Hematopoietic multipotent progenitor cell treated with erythropoietin and hydrocortisone succinate and interleukin-3 and kit ligand, for 15 days (in vitro differentiated cells): ENCODE measurements at places on chromosomes 12 and 14.
A peak's percentile ranks its signal among the peaks of the same experiment; 100 is the strongest.

GRCh38 chr14:76490735-76491134 lies 114.8 kb downstream of the ESRRB start:
- DNase-seq: no peak

DNA sequence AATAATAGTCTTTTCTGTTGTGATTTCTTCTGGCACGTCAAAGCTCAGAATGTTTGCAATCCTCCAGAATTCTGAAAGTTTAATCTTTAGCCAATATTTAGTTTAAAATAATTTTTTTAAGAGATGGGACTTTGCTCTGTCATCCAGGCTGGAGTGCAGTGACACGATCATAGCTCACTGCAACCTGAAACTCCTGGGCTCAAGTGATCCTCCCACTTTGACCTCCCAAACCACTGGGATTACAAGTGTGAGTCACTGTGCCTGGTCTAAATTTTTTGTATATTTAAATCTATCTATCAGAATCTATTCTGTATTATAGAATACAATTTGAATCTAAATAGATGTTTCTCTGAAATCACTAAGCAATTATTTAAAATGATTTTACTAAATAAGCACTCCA lies 572.7 kb downstream of the VRK1 start:
- DNase-seq: no peak

DNA sequence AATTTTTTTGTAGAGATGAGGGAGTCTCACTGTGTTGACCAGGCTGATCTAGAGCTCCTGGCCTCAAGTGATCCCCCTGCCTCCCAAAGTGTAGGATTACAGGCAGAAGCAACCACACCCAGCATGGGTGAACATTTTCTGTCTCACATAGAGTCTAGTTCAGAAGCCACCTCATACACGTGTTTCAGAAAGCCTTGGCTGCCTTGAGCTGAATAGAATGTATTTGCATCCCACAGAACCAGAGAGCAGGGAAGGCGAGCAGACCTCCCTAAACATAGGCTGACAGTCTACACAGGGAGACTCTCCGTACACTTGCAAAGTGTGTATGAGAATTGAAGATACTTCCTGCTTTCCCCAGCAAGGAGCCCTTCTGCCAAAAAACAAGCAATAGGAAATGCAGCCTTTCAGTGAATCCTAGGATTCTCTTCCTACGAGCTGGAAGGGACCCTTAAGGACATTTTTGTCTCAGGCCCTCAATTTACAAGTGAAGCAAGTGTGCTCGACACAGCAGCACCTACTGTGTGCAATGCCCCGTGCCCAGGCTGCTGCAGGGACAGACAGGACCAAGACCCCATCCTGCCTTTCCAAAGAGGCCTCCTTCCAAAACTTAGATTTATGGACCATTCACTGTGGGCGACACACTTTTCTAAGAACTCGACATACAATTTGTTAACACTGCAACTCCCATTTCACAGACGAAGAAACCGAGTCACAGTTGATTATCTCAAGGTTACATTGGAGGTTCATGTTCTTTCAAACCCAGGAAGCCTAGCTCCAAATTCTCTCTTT lies 11.2 kb downstream of the NUAK1 start:
- DNase-seq: no peak

DNA sequence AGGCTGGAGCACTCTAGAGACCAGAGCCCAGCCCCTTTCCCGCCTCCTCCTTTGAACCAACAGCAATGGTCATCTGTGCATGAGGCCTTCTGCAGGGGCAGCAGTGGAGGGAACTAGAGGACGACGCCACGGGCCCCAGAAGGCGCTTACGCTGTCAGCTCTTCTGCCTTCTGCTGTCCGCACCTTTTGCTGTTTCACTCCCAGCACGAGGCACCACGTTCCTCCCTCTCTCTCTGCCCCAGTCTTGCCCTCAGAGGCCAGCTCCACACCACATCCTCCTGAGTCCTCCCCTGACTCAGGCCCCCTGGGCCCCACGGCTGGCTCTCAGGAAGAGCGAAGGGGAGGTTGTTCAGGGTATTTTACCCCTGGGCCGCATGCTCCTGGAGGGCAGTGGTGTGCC lies 15.5 kb downstream of the MMAB start:
- DNase-seq: no peak

DNA sequence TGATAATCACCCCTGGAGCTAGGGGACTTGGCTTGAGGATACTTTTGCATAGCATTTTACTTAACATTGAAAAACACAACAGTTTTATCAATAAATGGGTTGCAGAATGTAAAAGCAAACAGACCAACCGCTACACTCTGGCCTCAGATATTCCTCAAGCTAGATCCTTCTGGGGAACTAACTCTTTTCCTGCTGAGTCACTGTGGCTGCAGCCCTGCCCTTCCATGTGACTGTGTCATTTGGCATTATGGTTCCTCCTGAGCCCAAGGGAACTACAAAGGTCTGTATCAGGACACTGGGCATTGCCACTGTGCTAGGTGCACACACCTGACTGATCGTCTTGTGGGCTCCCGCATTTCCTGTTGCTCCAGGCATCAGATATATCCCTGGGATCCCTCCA lies 56.6 kb downstream of the TTC9 start:
- DNase-seq: peak; percentile 27

DNA sequence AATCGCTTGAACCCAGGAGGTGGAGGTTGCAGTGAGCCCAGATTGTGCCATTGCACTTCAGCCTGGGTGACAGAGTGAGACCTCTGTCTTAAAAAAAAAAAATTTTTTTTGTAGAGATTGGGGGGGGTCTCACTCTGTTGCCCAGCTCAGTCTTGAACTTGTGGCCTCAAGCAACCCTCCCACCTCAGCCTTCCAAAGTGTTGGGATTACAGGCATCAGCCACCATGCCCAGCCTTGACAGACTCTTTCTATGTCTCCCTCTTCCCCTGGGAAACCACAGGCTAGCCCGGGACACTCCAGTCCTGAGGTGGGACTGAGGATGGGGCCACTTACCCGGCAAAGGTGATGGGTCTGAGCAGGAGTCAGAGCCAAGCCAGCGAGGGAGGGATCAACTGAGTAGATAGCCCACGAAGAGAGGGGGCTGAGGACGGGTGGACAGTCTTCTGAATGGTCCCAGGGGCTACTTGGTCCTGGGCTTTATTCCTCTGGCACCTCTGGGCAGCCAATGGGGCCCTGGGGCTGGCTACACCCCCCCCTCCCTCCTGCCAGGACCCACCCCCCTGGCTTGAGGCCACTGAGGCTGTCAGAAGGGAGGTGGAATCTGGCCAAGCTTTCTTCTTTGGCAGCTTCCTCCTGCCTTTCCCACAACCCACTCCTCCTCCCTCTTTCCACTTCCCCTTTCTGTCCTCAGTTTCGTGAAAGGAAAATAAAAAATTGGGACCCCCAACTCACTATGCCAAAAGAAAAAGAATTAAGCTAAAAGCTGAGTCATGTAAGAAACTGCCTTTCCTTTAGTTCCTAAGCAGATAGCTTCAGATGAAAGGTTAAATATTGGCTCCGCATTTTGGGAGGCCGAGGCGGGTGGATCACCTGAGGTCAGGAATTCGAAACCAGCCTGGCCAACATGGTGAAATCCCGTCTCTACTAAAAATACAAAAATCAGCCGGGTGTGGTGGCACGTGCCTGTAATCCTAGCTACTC lies at the start of gene SDS:
Gene SDS, minus strand, starts transcription at position 453 of the 981 bp plus-strand sequence. CDS start 4,179 bp downstream, outside the sequence.
- no peak for DNase-seq

- no peak for DNase-seq
Measured at GRCh38 chr12:126742241-126742641, 1524.7 kb upstream of the TMEM132C start.
